Activated naive CD4-positive, alpha-beta T cell (primary cell): ENCODE measurements at places on chromosomes 16 and 17.
A peak's percentile ranks its signal among the peaks of the same experiment; 100 is the strongest.

DNA sequence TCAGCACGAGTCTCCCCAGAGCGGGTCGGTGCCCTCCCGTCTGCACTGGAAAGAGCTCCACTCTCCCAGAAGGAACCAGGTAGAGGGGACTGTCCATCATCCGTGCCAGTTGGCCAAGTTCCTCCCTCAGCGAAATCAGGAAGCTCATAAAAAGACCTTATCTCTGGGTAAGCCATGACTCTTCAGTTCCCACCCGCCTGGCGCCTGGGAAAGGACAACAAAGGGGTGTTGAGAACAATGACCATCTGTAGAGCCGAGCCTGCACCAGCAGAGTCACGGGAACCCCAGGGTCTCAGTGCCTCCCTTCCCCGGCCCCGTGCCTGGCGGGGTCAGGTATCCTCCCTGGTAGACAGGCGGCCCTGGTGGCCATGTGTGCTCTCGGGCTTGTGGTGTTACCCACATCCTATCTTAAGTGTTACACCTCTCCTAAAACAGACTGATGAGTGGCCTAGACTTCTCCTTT lies 190.7 kb downstream of the AXIN2 start:
- no peak for DNase-seq

DNA sequence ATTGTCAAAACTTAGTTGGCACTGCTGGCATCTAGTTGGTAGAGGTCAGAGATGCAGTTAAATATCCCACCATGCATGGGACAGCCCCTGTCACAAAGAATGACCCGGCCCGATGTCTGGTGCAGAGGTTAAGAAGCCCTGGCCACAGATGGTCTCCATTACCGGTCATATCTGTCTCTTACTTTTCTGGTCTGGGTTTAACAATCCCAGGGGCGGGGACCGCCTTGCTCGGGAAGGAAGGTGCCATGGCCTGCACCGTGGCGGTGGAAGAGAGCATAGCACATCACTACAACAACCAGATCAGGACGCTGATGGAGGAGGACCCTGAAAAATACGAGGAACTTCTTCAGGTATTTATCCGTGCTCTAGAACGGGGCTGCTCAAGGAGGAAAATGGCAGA lies 8.1 kb downstream of the COQ7 start:
- DNase-seq: no peak

DNA sequence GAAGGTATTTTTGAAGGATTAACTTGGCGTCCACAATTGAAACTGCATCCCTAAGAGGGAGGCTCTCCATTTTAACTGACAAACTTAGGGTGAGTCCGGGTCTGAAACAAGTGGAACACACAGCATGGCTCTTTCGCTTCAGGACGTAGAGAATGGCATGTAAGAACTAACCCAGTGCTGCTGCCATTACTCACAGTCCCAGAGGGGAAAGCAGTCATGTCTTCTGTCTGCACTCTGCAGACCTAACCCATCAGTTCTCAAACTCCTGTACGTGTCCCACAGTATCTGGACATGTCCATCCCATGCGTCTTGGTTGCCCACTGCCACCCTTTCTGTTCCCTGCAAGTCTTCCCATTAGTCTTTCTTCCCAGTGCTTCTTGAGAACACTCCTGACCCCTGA lies 563 bp downstream of the ST6GALNAC1 start:
- DNase-seq: no peak

DNA sequence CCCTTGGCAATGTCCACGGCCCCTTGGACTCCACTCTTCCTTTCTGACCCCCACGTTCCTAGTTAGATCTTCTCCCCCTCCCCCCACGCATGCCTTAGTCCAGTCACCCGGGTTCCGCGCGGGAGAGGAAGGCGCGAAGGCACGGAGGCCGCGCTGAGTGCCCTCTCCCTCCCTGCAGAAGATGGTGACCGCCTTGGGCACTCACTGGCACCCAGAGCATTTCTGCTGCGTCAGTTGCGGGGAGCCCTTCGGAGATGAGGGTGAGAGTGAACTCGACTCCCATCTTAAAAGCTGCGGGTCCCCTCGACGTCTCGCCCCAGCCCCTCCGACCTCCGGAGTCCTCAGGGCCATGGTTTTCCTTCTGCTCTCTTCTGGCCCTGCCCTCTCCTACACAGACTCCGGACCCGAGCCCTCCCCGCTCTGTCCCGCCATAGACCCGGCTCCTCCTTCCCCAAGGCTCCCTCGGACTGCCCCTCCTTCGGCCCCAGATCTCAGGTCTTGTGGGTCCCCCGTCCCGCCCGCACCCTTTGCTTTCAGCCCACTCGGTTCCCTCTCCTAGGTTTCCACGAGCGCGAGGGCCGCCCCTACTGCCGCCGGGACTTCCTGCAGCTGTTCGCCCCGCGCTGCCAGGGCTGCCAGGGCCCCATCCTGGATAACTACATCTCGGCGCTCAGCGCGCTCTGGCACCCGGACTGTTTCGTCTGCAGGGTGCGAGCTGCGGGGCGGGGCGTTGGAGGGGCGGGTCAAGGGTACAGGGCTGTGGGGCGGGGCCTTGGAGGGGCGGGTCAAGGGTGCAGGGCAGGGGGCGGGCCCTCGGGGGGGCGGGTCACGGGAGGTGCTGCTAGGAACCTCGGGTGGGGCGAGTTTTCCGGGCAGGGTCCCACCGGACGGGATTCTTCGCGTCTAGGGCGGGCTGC lies 4.6 kb downstream of the TGFB1I1 start:
- DNase-seq: peak; percentile 87

GRCh38 chr16:48075398-48075797 lies 80.4 kb downstream of the ABCC12 start:
- no peak for DNase-seq

DNA sequence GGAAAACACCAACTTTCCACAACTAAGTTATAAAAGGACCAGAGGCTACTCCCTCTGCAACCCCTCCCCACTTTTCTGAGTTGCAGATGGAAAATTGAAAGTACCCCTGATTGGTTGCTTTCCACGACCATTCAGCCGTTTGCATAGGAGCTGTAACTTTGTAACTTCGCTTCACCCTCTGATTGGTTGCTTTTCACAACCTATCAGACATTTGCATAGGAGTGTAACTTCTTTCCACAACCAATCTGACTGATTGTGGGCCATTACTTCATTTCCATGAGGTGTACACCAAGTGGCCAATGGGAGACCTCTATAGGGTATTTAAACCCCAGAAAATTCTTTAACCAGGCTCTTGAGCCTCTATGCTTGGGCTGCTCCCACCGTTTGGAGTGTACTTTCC lies 644.1 kb downstream of the WWOX start:
- DNase-seq: no peak

DNA sequence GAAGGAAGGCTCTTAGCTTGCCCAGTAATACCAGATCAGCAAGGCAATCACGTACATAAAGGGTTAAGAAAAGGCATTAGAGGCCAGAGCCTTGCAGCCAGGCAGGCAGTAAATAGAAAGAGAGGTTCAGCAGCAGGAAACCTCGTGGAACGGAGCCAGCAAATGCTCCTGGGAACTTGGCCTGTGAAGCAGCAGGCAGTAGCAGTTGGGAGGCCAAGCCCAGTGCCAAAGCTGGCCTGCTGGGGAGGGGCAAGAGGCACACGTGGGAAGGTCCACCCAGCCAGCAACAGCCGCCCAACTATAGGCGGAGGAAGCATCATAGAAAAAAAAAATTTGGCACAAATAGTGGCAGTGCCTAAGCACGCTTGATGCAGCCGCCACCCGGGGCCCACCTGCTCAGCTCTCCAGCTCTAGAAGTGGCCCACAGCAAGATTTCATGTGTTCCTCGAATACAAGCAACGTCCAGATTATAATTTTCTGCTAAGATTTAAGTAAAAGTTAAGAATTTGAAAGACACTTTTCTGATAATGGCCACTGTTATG lies 2339.5 kb downstream of the TP53TG3F start:
- DNase-seq: no peak

DNA sequence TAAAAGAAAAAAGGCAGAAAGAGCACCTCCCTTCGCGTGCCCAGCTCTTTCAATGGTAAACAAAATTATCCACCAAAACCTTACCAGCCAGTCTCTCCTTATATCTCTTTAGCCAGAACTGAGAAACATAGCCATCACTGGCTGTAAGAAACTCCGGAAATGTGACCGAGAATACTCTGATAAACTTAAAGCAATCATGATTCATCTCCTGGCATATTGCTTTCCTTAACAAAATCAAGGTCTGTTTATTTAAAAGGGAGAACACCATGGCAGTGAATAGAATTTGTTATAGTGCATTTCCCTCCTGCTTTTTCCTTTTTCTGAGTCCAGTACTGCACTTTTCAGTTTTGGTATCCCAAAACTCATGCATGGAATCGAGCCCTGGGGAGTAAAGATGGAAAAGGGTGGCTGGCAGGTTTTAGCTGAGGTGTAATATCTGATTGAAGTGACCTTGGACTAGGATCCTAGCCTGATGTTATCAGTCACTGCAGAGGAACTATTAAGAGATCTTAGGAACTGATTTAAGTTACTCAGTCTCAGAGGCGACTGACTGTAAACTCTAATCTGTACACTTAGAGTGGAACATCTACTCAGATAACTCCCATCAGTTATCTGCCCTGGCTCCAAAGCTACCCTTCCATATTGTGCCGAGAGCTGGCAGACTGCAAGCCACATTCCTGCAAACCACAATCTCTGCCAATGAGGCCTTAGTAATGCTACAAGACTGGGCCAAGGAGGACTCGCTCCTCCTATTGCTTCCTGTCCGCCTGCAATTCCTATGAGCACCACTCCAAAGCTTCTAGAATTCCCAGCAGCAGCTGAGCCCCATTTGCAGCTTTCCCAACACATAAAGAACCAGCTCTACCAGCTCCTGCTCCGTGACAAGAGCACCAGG lies 7.4 kb upstream of the COX10 start:
- DNase-seq: no peak

DNA sequence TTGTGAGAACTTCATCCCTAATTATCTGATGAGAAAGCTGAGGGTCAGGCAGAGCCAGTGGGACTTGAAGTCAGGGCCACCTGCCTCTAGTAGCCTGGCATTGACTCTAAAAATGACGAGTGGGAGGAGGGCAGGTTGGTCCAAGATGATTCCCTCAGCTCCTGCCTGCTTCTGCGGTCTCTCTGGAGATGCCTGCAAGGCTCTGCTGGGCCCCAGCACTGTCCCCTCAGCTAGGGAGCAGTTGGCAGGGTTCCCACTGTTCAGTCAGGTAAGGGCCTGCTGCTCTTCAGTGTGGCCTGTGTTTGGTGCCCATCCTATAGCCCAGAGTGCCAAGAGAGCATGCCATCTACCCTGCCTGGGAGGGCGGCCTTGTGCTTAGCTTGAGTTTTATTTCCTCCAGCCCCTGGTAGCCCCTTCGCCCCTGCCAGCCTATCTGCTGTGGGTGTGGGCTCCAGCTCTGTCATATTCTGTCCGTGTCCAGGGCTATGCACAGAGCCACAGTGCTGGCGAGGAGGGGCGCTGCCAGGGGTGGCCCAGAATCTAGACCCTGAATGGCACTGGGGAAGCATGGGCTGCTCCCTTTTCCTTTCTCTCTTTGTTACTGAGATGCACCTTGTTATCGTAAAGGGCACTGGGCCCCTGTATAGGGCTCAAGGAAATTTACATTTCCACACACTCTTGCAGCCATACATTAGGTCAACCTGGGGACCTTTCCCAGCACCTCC lies 68.5 kb downstream of the CYLD start:
- no peak for DNase-seq

- DNase-seq: no peak
Measured at GRCh38 chr16:73915935-73916334, 380.7 kb upstream of the PSMD7 start.

- no peak for DNase-seq
Measured at GRCh38 chr16:76748461-76749348, 442.3 kb upstream of the MON1B start.

GRCh38 chr17:73232587-73233373 lies 28.9 kb downstream of the CPSF4L start:
- DNase-seq: no peak

GRCh38 chr17:55263569-55264277 lies 1.0 kb upstream of the HLF start:
- no peak for DNase-seq

DNA sequence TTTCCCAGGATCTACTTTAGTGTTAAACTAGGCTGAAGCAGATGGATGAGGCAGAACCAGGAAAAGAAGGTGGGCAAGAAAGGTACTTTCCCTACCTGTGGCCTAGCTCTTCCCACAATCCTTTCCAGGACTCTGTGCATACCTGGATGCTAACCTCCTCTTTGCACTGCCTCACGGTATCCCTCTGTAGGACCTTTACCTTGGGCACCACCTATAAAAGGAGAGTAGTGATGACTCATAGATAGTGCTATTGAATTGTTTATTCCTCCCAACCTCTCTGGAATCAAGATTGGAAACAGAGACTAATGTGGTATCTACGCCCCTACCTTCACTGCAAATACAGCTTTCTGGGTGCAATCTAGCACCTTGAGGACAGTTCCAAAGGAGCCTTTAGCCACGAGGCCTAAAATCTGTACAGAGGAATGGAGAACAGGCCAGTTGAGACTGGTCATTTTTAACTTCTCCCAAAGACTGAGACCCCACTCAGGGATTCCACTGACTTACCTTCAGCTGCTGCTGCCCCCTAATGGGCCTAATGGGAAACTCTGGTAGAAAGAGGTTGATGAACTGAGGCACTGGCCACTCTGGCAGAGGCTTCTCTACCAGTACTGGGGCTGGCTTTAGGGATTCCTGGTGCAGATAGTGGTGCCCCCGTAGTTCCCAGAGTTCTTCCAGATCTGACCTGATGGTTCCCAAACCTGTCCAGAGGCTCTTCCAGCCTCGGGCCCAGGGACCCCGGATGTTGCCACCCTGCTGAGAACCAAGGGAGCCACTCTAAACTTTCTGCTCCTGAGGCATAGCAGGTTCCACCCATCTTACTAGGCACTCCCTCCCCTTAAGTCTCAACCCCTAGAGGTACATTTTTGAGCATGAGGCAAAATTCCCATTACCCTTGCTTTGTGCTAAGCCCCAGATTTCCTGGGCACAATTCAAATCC lies 781 bp downstream of the RSKR start:
- DNase-seq: no peak

DNA sequence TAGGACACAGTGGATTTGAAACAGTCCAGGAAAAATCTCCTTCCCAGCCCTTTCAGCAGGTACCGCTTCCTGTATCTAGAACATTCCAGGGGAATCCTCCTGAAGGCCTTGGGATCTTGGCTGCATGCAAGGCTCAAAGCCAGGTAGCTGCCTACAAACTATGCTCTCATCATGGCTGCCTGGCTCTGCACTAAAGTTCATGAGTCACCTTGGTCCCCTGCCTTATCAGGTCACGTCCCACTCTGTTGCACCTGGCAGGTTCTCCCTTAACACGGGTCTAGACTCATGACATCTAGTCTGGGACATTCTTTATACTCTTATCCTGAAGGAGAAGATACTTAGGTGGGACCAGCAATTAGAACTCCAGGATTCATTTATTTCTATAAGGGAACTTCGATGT lies 15.8 kb downstream of the FA2H start:
- no peak for DNase-seq
